ENCODE measurements at places on chromosomes 3 and 15. TPM values are rescaled to one million over a fixed set of nuclear protein-coding genes. Genes with fewer than 3 reads are reported as not detected.

C2CD4A gene
- 0.21 TPM for total RNA-seq

TMEM40 gene
- 21.4 TPM for total RNA-seq

TGM4 gene
- total RNA-seq: 0.48 TPM

TUSC7 gene
- total RNA-seq: not detected
